ENCODE measurements at places on chromosomes 5 and 9. TPM values are rescaled to one million over a fixed set of nuclear protein-coding genes. Genes with fewer than 3 reads are reported as not detected.

DNA sequence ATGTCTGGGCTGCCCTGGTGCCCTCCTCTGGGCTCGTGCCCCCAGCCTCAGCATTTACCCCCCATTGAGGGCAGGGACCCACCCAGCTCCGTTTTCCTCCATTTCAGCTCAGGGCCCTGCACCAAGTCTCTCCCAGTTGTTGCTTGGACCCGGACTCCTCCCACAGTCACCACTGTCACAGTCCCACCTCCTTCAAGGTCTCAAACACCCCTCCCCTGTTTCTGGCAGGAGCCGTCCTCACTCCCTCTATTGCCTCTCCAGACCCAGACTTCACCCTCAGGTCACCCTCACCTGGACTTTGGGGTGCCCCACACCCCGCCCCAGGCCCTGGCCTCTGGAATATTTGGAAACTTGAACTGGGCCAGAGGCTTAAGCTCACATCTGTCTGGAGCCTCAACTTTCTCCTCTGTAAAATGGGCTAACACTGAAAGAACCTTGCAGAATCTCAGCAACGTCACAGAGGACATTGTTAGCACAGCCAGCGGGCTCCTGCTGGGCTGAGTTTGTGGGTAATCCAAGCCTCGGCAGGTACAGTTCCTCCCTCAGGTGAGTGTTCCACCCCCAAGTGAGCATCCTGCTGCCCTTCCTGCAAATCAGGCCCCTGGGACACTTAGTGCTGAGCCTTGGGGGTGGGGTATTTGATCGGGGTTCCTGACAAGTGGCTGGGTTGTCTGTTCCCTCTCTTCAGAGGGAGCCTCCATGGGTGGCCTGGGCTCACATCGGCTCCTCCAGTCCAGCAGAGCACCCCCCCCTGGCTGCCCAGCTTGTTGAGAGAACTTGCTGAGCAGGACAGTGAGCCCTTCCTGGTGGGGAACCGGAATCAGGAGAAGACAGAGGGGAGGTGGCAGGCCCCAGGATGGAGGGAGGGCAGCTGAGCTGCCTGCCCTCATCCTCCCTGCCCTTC is 130.1 kb downstream of the C9orf50 start:
- H3K4me3 ChIP-seq: no peak overlapping the region
- peak; percentile 65 for DNase-seq
- H3K27ac ChIP-seq: peak overlapping the region; percentile 99

DNA sequence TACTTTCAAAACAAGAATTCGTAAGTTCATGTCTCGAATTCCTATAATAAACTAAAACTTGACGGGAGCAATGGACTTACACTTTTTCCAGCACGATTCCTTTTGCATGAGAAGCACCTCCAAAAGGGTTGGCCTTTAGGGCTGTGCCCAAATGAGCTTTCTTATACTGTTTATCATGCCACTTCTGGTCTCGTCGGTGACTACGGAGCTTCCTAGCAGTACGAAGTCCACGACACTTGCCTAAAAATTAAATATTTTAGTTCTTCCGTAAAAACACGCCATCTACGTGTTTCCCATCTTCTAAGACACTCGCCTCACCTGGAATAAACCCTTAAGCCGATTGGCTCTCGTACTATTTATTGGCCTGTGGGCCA is 554 bp downstream of the RPS23 start:
- peak overlapping the region; percentile 73 for H3K4me3 ChIP-seq
- H3K27ac ChIP-seq: peak overlapping the region; percentile 88
- peaks cover 17% of the 10 kb centered on the region for H3K36me3 ChIP-seq
- no peak for DNase-seq
- H3K27me3 ChIP-seq: no peaks in the 10 kb centered on the region

DNA sequence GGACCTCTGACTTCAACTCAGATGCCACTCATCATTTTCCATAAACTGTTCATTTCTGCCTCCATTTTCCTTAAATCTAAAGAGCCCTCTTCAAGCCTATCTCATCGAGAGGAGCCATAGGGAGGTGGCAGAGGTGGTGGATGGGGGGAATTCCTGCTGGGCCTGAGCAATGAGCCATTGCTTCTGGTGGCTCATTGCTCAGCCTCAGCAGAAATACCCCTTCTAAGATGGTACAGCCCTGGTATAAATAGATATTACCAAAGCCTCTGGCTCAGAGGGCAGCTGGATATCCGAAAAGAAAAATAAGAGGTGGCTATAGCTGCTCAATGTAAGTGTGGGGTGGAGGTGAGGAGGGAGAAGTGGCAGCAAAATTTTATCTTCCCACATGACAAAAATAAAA is 313.5 kb downstream of the CAAP1 start:
- H3K27me3 ChIP-seq: no peaks in the 10 kb centered on the region
- no peak for DNase-seq
- H3K36me3 ChIP-seq: no peaks in the 10 kb centered on the region
- H3K4me1 ChIP-seq: no peaks in the 10 kb centered on the region
- H3K4me3 ChIP-seq: no peak overlapping the region

DNA sequence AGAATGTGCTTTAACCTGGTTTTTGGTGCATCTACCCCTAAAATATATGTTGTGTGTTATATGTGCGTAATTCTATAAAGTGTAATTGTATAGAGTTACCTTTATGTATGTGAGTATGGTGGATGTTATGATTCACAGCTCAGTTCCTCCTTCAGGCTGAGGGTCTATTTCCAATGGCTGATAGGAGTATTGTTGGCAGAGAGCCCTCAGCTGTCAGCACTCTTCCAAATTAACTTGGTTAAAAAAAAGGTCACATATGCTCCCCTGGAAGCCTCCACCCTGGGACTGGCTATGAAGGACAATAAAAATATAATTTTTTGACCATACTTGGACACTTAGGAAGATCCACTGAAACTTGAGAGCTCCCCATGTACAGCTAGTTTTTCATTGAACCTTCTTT is 250.4 kb upstream of the CDH12 start:
- H3K27me3 ChIP-seq: no peaks in the 10 kb centered on the region
- H3K4me1 ChIP-seq: no peaks in the 10 kb centered on the region
- no peak overlapping the region for H3K27ac ChIP-seq
- DNase-seq: no peak
- H3K4me3 ChIP-seq: no peak overlapping the region
- H3K36me3 ChIP-seq: no peaks in the 10 kb centered on the region

- H3K4me3 ChIP-seq: no peak overlapping the region
- no peaks in the 10 kb centered on the region for H3K27me3 ChIP-seq
These were observed 183.6 kb downstream of the EFNA5 start for GRCh38 chr5:107487056-107487542.

- H3K27ac ChIP-seq: no peak overlapping the region
- H3K4me3 ChIP-seq: no peak overlapping the region
- DNase-seq: no peak
- H3K36me3 ChIP-seq: no peaks in the 10 kb centered on the region
- no peaks in the 10 kb centered on the region for H3K4me1 ChIP-seq
These were observed 382.6 kb upstream of the DAP start for GRCh38 chr5:11143456-11144267.

- H3K4me3 ChIP-seq: no peak within 1 kb of the TSS
- DNase-seq: no peak
- no peaks in the 10 kb centered on the region for H3K36me3 ChIP-seq
- no peaks in the 10 kb centered on the region for H3K27me3 ChIP-seq
- peaks cover 6% of the 10 kb centered on the region for H3K4me1 ChIP-seq
These were observed at the start of gene CARD6 for GRCh38 chr5:40841068-40841805. Gene CARD6 (plus strand): TSS chr5:40841367. CDS start chr5:40841383, 16 bp downstream.

DNA sequence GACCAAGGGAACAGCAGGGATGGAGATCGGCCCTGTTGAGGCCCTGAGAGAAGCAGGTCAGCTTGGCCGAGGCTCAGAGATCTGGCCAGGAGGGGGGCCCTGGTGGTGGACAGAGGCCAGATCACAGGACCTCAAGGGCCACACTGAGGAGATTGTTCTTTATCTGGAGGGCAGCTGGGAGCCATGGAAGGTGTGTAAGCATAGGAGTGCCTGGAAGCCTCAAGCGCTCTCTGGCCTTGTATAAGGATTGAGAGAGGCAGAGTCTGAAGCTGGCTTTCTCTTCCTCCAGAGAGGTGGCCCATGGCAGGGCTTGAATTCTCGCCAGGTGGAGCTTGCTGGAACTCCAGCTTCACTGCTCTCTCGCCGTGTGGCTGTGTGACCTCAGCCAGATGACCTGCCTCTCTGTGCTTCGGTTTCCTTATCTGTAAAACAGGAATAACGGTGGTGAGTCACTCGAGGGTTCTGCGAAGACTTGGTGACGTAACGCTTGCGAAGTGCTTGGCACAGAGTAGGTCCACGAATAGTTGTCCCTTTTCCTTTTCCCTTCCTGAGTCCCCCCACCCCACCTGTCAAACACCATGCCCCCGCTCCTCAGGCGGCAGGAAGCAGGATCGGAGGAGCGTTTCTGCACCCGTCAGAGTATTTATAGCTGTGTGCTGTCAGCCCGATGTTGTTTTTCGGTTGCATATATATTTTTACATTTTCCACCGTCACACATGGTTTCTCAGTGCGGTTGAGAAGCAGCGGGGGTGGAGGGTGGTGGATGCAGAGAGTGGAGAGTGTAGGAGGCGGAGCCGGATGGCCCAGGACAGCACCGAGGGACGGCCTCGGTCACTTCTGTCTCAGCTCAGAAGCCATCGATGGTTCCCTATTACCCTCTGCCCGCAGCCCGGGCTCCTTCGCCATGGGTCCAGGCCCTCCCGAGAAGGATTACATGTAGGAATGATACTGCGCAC is 17.0 kb upstream of the CRB2 start:
- H3K4me1 ChIP-seq: no peaks in the 10 kb centered on the region
- H3K27ac ChIP-seq: no peak overlapping the region
- H3K4me3 ChIP-seq: peak overlapping the region; percentile 15
- no peaks in the 10 kb centered on the region for H3K27me3 ChIP-seq
- H3K36me3 ChIP-seq: no peaks in the 10 kb centered on the region

Gene GGTA1
- total RNA-seq: 0.28 TPM

Gene JAKMIP2
- total RNA-seq: 1.3 TPM

Gene ASS1
- 29.7 TPM for total RNA-seq

Gene FAM114A2
- total RNA-seq: 20.2 TPM

Gene CDH6
- total RNA-seq: 0.65 TPM

Gene SLC31A1
- 12.0 TPM for total RNA-seq

Gene NR2F1-AS1
- total RNA-seq: 1.2 TPM
